ENCODE measurements at places on chromosomes 12 and 14.

- DNase-seq: no peak
These were observed 8.1 kb downstream of the SPATS2 start for GRCh38 chr12:49375406-49375805.

- DNase-seq: no peak
These were observed 1119.7 kb downstream of the VRK1 start for GRCh38 chr14:97916669-97917568.

DNA sequence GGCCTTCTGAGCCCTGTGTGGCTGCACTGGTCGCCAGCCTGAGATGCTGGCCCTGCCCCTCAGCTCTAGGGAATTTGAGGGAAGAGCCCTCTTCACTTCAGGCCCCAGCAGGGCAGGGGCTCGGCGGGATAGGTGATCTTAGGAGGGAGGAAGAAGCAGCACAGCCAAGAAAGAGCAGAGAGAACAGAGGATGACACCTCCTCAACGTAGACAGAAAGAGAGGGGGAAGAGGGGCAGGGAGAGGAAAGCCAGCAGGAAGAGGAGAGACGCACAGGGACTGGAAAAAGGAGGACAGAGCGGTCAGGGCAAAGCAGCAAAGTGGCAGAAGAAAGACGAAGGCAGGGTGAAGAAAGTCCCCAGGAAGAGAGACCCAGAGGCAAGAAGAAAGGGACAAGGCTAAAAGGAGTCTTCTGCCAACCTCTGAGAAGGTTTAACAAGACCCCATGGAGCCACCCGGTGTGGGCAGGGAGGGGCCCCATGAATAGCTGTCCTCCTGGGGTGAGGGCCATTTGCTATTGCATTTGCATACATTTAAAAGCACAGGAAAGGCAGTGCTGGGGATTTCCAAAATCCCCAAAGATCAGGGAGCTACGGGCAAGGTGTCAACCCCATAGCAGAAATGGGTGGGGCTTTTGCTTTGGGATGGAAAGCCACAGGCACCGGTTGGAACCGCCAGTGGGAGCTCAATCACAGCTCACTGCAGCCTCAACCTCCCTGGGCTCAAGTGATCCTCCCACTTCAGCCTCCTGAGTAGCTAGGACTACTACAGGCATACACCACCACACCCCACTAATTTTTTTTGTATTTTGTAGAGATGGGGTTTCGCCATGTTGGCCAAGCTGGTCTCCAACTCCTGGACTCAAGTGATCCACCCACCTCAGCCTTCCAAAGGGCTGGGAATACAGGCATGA is 22.7 kb downstream of the CMKLR1 start:
- DNase-seq: no peak

DNA sequence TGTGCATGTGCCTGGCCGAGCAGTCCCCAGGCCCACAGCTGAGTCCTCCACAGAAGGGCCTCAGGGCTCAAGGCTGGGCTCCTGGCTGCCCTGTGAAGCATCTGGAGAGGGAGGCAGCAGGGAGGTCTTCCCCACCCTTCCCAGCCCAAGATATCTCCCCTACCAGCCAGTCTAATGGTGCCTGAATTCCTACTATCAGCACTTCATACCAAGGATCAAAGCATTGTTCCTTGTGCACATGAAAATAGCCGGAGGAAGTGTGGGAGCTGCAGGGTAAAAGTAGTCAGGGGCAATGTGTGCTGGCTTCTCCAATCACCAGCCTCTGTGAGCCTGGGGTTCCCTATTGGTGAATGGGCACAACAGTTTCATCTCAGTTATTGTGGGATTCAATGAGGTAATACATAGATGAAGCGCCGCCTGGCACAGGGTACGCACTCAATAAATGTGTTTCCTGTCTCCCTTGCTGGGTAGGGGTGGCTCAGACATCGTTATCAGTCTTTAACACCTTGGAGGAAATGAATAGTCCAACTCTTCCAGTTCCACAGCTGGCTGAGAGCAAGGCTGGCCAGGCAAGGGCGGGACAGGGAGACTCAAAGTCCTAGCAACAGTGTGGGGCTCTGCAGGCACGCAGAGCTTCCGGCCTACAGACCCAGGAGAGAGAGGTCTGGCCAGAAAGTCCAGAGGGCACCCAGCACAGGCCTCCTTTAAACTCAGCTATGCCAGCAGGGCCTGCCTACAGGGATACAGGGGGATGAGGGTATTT is 39.1 kb upstream of the PNMA1 start:
- no peak for DNase-seq

DNA sequence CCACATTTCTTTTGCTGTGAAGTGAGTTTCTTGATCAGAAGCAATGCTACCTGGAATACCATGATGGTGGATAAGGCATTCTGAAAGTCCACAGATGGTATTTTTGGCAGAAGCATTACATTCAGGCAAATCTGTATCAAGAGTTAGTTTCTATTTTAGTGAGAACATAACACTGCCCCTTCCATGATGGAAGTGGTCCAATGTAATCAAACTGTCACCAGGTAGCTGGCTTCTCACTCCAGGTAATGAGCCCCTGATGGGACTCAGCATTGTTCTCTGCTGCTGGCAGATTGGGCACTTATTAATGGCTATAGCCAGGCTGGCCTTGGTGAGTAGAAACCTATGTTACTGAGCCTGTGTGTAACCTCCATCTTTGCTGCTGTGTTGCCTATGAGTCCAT is 80.7 kb downstream of the KCNA5 start:
- no peak for DNase-seq

GRCh38 chr14:104313674-104314073 is 175.3 kb downstream of the KIF26A start:
- no peak for DNase-seq

DNA sequence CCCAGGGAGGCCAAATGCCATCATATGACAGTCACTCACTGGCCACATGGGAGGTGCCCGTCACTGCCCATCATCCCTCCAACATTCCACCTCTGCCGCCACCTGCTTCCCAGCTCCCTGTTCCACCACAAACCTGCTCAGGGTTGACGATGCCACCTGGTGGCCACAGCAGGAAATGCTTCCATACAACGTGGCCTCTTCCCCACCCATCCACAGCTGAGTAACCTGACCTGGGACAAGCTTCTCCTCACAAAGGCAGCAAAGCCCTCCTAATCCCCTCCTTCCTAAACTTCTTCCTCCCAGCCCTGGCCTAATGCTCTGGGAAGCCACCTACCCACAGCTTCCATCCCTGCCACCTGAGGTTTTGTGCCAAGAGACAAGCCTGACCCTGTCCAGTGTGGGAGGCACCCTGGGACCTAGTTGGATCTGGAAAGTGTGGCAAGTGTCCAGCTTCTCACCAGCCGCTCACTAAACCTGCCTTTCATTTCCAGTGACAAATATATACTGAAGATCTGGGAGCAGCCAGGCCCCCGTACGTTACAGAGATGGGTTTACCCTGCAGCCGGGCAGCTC is 4.3 kb downstream of the DEGS2 start:
- DNase-seq: no peak

DNA sequence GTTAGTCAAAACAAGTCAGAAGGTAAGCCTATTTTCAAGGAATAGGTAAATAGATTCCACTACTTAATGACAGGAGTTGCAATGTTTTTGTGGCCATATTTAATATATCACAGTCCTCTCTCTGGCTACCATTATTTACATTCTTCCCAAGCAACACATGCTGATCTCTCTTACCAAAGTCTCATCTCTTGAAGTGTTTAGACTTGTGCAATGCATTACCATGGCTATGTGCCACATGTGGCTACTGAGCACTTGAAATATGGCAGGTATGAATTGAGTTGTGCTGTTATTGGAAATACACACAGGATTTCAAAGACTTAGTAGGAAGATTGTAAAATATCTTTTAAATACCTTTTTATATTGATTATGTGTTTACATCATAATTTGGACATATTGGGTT is 262.4 kb upstream of the PDE3A start:
- no peak for DNase-seq

- DNase-seq: no peak
These were observed 68.5 kb downstream of the PPFIBP1 start for GRCh38 chr12:27592548-27592947.

GRCh38 chr12:91261820-91262676 is 79.4 kb upstream of the DCN start:
- no peak for DNase-seq

DNA sequence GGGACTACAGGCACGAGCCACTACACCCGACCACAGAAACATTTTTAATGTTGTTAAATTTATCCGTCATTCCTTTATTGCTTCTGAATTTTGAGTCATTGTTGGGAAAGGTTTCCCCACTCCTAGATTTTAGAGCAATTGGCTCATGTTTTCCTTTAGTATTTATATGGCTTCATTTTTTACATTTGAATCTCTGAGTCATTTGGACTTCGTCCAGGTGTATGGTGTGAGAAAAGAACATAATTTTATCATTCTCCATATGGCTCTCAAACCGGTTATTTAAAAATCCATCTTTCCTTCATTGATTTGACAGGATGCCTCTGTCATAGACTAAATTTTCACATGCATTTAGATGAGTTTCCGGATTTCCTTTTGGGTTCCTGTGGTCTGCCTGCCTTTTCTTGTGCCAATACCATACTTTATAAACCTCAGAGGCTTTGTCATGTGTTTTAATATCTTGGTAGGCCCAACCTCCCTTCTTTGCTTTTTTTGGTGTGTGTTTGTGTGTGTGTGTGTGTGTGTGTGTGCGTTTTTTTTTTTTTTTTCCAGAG is 30.9 kb downstream of the LRTM2 start:
- DNase-seq: no peak

- DNase-seq: no peak
These were observed 635.7 kb upstream of the FLRT2 start for GRCh38 chr14:84894254-84894653.

GRCh38 chr12:4278329-4279197 is 5.0 kb downstream of the CCND2 start:
- DNase-seq: no peak

DNA sequence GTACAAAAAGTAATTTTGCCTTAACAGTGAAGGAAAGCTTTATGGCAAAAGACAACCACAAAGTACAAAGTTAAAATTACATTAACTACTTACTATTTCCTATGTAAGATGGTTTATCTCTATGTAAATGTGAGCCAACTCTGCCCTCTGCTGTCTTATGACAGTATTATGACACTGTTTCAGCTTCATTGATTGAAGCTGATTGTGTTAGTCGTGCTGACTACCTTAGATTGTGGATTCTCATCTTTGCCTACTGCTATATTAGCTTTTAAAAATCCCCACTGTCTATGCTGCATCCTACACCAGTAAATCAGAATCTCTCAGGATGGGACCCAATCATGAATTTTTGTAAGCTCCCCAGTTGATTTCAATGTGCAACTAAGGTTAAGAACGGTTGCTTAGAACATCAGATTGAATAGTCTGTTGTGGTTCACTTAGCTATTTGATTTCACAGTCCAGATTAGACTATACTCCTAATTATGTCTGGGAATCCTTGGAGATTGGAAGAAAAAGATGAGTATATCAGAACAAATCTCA is 12.2 kb upstream of the SPTB start:
- DNase-seq: peak; percentile 4

DNA sequence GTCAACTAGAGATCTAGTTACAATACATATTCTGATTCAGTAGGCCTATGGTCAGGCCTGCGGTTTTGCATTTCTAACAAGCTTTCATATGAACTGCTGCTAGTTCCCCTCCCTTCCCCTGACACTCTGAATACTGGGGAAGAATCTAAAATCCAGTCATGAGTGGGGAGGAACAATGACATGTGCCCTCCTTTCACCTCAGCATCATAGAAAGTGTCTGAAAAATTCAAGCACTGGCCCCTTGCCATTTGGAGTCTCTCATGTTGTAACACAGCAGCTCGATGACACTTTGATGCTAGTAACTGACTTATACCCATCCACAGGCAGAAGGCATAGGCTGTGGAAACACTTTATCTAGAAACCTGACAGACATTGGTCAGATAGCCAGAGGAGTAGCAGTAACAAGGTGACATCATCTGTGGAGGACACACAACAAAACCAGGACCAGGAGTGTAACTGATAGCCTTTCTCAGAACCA is 161.9 kb upstream of the RASSF8 start:
- DNase-seq: no peak

DNA sequence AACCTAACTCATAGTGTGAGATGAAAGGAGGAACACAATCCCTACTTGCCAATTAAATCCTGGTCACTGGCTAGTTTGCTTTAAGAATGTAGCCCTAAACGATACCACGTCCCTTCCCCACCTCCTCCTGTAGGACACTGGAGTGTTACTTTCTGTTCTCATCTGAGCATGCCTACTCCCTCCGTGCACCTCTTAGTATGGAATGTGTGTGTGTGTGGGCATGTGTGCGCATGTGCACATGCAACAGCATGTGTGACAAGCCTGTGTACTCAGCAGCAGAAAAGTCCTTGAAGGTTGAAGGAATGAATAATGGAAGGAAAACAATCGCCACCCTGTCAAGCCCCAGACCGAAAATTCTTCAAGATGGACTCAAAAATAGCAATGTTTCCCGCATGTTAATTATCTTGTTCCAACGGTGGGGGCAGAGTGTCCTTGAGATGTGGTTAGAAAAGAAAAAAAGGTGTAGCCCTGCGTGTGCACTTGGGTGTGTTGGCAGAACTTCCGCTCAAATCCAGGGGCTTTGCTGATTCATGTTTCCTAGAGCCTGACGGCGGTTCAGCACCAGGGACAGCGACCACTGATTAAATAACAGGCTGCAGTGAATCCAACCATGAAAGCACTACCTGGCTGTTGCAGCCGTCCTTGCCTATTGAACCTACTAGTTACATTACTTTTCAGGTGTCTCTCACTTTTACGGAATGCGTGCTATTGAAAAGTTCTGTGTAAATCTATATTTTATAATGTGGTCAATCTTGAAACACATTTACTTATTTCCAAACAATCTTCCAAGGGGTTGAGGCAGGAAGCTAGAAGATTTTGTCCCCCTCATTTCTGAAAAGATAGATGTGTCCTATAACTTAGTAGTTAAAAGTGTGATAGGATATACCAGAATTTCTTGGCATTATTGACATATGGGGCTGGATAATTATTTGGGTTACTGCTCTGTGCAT is 79.8 kb downstream of the SRRM4 start:
- no peak for DNase-seq

DNA sequence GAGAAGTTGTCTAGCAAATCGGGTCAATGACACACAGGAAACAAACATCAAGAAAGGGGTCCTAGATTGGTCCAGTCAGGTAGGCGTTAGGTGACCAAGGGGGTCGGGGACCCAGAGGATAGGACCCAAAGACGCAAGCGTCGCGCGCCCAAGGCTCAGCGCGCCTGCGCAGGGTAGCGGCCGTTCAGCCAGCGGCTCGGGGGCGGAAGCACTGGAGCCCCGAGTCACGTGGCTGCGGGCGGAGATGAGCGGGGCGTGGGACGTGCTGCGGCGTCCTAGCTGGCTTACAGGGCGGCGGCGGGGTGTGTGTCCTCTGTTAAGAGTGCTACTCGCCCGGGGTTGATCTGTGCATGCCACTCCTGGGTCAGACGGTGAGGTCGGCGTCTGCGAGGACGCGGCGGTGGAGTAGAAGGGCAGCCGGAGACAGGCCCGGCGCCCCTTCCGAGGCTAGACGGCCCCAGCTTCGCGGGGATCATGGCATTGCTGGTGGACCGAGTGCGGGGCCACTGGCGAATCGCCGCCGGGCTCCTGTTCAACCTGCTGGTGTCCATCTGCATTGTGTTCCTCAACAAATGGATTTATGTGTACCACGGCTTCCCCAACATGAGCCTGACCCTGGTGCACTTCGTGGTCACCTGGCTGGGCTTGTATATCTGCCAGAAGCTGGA is at the start of gene SLC35E3:
Gene SLC35E3 (plus strand): TSS at position 273 of the 668 bp plus-strand sequence. CDS start 202 bp downstream, at position 475.
- DNase-seq: peak; percentile 84

GRCh38 chr12:3380200-3381043 is 110.6 kb upstream of the PRMT8 start:
- no peak for DNase-seq

All from activated CD4-positive, alpha-beta T cell treated with anti-CD3 and anti-CD28 coated beads, Interleukin-2, amount 50 U/mL, for 4 hours (primary cell).